ENCODE measurements at places on chromosomes 16 and 17.

DNA sequence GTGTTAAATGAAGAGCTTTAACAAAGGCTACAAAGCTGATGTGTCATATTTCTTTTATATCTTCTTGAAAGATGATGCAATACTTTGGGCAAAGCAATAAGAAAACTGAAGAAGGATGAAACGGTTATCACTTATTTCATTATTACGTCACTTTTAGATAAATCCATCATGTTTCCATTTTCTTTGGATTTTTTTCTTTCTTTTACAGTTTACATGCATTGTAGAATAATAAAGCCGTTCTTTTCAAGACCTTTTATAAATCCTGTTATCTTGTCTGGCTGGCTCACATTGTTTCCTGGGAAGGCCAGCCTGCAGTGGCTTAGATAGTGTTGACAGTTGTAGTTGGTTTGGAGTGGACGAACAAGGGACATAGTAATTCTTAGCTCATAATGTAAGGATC lies 28.9 kb downstream of the TANC2 start:
- no peak for DNase-seq

GRCh38 chr16:22174642-22175041 lies 12.3 kb downstream of the SDR42E2 start:
- DNase-seq = no peak

GRCh38 chr17:60169921-60170817 lies 20.4 kb downstream of the CA4 start:
- no peak for DNase-seq

DNA sequence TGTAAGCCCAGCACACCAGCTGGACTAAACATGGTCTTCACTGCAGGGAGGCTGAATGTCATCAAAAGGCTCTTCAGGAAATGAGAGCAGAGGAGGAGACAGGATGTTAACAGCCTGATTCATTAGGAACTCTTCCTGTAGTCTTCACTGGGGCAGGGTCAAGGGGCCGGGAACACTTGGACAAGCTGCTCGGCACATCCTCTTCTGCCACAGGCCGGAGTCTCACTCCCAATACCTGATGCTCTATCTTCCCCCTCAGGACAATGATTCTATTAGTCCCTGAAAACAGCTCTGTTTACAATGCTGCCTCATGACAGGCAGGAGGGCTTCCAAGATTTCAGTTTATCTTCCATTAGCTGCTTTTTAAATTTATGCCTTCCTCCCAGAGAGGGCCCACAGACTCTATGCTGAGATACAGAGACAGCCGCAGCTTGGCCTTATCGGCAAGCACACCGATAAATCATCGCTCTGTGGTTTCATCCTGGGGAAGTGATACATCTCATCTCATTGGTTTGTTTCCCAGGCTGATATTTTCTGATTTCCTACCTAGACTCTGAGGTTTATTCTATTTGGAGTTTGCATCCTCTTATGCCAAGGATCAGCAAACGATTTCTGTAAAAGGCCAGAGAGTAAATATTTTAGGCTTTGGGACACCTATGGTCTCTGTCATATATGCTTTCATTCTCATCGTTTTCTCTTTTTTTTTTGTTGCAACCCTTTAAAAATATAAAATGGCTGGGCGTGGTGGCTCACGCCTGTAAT lies 214.0 kb upstream of the ASIC2 start:
- DNase-seq = no peak

DNA sequence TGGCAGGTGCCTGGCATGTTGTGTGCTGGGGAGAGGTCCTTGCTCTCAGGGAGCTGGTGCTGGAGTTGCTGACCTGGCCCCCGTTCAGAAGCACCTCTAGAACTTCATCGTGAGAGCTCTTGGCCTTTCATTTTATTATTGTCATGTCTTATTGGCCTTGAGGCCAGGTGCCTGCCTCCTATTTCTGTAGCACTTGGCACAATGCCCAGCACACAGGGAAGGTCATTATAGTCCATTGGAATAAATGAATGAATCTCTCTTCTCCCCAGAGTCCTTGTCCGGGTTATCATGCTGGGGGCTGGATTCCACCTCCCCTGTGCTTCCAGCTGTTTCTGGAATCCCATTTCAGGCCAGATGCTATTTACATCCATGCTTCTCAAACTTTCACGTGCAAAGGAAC lies 169.2 kb downstream of the HAPSTR1 start:
- no peak for DNase-seq

- no peak for DNase-seq
Observed at GRCh38 chr16:70661534-70661917, 15.2 kb downstream of the IL34 start.

- no peak for DNase-seq
Observed at GRCh38 chr17:66167189-66167815, 24.6 kb downstream of the CEP112 start.

GRCh38 chr17:81871387-81872230 lies 472 bp upstream of the ARHGDIA start:
- peak; percentile 86 for DNase-seq

DNA sequence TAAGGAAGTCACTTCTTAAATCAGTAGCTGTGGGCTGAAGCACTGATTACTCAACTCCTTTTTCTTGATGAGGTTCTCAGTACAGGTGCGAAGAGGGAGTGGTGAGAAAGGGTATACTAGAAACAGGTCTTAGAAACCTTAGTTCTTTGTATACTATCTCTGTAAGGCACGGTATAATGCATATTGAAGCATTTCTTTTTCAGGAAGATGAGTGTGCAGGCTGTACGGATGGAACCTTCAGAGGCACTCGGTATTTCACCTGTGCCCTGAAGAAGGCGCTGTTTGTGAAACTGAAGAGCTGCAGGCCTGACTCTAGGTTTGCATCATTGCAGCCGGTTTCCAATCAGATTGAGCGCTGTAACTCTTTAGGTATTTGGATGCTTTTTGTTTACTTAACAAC lies 39.2 kb downstream of the CYLD start:
- no peak for DNase-seq

GRCh38 chr16:89007371-89008249 lies 30.6 kb upstream of the CBFA2T3 start:
- no peak for DNase-seq

- DNase-seq = no peak
Observed at GRCh38 chr17:77087650-77088454, 52.9 kb upstream of the SEC14L1 start.

DNA sequence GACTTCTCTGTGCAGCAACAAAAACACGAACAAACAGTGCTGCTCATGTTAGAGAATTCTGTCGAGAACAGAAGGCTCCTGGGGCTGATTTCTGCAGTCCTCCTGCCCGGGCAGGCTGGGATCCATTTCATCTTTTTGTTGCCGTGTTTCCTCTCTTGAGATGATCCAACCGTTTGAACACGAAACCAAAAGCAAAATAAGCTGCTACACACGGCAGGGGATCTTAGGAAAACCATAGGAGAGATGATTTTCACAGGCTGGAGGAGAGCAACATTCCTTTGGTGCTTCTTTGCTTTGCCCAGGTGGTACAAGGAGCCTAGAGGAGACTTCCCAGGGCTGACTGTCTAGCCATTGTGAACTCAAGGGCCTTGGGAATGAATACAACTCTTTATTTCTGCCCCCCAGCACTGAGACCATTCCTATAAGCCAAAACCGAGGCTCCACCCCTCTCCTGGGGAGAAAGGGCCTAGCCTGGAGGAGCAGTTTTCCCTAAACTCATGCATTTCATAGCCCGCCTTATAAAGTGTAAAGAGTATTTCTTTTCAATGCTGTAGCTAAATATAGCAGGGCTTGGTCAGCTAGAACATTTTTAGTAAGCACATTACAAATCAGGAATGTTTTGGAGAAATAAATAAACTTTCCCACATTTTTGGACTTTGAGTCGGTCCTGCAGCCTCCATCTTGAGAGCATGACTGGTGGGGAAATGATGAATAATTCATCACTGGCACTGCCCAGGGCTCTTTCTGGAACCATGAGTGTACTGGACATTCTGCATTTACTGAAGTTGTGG lies 7.7 kb downstream of the FOXL1 start:
- DNase-seq = peak; percentile 16

GRCh38 chr16:20247076-20247475 lies 80.2 kb downstream of the GP2 start:
- DNase-seq = no peak

- no peak for DNase-seq
Observed at GRCh38 chr17:81727324-81728031, 15.4 kb downstream of the SLC25A10 start.

- DNase-seq = no peak
Observed at GRCh38 chr17:39071573-39071972, 79.9 kb downstream of the PLXDC1 start.

DNA sequence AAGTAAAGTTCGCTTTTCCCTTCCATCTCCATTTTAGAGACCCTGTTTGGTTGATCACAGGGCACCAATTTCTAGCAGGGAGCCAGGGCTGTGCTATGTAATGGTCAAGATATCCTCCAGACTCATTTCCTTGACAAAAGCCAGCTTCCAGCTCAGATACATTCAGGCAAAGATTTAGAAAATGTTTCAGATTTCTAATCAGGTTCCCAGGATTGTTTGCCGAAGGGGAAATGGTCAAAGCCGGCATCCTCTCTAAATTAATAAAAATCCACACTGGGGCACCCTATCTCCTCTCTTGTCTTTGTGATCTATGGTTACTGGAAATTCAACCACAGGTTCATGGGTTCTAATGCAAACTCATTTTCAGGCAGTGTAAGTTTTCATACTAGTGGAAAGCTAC lies 686.8 kb upstream of the KIF2B start:
- no peak for DNase-seq

DNA sequence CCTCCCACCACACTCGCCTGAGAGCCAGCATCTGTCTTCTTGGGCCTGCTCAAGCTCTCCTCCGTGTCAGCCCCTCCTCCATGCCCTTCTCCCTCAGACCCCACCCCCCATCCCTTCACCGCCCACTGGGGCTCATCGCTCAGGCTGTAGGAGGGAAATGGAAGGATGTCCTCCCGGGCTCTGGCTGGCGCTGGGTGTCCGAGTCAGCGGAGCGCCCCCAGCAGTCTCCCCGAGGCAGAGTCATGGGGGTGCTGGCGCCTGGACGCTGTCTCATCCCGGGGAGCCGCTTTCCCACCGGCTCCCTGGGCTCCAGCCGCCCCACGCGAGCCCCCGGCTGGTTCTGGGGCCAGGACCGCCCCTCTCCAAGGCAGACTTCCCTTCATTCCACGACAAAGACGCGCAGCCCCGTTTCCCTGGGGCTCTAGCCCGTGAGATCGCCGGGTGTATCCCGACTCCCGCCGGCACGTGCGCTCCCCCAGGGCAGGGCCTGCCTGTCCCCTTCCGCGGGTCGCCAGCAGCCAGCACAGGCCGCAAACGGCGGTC lies 428 bp upstream of the ANTKMT start:
- DNase-seq = peak; percentile 30

- no peak for DNase-seq
Observed at GRCh38 chr16:12680531-12680930, 123.2 kb downstream of the CPPED1 start.

DNA sequence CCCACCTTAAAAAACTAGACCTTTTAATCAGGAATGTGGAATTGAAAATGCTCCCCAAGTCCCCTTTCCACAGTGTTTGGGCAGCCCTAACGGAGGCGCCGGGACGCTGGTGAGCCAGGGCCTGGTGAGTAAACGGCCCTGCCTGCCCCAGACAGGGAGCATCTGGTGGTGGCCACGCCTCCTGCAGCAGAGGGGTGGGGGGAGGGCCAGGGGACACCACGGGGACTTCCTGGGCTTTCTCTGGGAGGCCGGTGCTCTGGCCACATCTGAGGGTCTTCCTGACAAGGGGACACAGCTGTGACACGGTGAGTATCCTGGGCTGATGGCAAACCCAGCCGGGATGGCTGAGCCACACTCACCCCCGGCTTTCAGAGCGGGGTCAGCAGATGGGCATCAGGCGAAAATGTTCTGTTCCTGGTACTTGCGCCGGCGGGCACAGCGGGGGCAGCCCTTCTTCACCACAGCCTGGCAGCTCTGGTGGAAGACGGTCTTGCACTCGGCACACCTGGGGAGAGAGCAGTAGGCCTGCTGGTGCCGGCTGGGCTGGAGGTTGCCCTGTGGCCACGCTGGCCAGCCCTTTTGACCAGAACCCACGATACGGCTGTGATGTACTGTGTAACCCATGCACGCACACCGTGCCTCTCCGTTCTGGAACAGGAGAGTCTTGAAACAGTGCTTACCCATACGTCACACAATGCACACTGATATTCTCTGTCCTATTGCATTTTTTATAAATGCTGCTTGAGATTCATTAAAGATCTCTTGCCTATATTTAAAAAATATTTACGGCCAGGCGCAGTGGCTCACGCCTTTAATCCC lies 5.0 kb upstream of the ARHGAP27 start:
- no peak for DNase-seq

DNA sequence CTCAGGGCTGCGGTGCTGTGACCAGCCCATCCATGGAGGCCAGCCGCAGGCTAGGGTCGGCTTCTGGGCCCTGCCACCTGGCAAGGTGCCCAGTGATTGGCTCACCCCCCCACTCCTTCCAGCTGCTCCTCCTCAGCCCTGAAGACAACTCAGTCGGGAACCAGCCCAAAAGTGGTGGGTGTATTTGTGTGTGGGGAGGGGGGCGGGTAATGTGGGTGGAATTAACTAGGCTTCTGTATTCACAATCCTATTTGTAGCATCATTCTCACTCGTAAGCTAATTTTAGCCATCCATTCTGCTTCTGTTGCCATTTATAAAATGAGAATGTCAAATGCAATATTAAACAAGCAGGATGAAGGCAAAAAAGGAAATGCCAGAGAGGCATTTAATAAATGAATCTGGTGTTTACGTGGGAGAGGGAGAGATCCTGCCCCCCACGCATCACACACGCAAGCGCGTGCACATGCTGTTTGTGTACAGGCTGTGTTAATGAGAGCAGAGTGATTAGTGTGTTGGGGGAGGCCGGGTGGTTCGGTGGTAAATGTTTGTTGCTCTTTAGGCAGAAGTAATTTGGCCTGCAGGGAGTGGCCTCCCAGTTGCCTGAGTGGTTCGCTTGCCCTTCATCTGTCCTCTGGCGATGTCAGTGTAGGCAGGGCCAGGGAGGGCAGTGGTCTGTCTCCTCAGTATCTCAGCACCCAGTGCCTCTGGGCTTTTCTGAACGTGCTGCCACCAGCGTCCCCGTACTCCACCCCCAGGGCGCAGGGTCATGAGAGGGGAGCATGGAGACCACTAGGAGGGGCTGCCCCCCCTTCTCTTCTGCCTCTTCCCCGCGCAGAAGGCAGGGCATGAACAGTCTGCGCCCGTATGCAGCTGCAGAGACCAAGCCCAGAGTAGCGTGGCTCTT lies 140.1 kb downstream of the CCDC182 start:
- DNase-seq = no peak

DNA sequence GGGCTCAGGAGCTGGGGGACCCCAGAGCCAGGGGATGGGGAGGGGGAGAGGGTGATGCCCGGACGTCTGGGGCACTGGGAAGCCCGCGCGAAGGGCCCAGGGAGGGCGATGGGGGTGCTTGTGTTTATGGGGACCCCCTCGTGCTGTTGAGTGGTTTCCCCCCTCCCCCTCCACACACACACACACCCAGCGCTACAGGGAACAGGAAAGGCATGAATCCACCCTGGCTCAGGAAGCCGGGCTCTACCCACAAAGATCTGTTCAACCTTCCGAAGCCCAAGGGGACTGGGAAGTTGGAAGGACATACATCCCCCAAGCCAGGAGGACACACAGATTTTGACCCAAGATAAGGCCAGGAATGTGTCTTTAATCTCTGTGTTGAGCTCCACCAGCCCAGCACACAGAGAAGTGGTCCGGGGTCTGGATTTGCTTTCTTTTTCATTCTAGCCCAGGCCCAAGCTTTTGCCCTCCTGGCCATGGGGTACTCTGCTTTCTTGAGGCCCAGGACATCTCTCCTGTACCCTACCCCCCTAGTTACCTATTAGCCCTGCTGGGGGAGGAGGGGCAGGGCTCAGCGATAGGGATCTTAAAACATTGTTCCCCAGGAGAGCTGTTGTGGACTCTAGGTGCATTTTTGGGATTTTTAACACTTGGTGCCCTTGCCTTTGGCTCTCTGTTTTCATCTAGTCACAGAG lies 1.2 kb downstream of the UBALD2 start:
- no peak for DNase-seq

All from T1000 (cell line).